HT-29 (cell line): ENCODE measurements at places on chromosomes 7 and 10. TPM values are rescaled to one million over a fixed set of nuclear protein-coding genes. Genes with fewer than 3 reads are reported as not detected.

Gene SLC13A1
- not detected in 2 replicates for total RNA-seq

Gene WNT8B
- total RNA-seq, result 0.03 and 0.23 TPM in 2 replicates

Gene GPR15LG
- total RNA-seq, result not detected in 2 replicates

Gene PAX4
- total RNA-seq, result 1.0 and 2.5 TPM in 2 replicates

Gene CWF19L1
- total RNA-seq, result 18.1 and 19.5 TPM in 2 replicates

Gene ARHGEF35
- total RNA-seq, result 7.5 and 12.7 TPM in 2 replicates

Gene NOS3
- total RNA-seq, result 6.7 and 13.0 TPM in 2 replicates

Gene PITX3
- not detected in 2 replicates for total RNA-seq

Gene ZNF804B
- not detected in 2 replicates for total RNA-seq

Gene RARRES2
- 10.5 and 12.6 TPM in 2 replicates for total RNA-seq

Gene GAD2
- not detected in 2 replicates for total RNA-seq

Gene PHTF2
- total RNA-seq, result 13.3 and 13.8 TPM in 2 replicates

Gene TMEM248
- total RNA-seq, result 104 and 140 TPM in 2 replicates

Gene HOXA2
- 6.6 and 7.3 TPM in 2 replicates for total RNA-seq

Gene SLC18A3
- not detected in 2 replicates for total RNA-seq

Gene CARD11
- not detected in 2 replicates for total RNA-seq

Gene POM121L12
- total RNA-seq, result not detected in 2 replicates

Gene SORCS1
- total RNA-seq, result not detected in 2 replicates

Gene CYP2C8
- not detected in 2 replicates for total RNA-seq

Gene BAIAP2L1
- total RNA-seq, result 46.2 and 48.0 TPM in 2 replicates

Gene CALHM3
- total RNA-seq, result not detected in 2 replicates

Gene HOXA10
- total RNA-seq, result 78.9 and 86.4 TPM in 2 replicates

Gene MAGI2
- 0.08 and 0.23 TPM in 2 replicates for total RNA-seq

Gene MSMB
- total RNA-seq, result not detected in 2 replicates

Gene EFCAB10
- not detected in 2 replicates for total RNA-seq

Gene TSPAN15
- 103 and 115 TPM in 2 replicates for total RNA-seq

Gene SPDYE1
- total RNA-seq, result not detected in 2 replicates

Gene MYPN
- not detected in 2 replicates for total RNA-seq

Gene ANKRD61
- not detected in 2 replicates for total RNA-seq

Gene MOGAT3
- total RNA-seq, result 6.7 and 8.2 TPM in 2 replicates

Gene KIAA1549
- 0.26 and 0.38 TPM in 2 replicates for total RNA-seq

Gene SEC31B
- total RNA-seq, result 1.2 and 2.0 TPM in 2 replicates

Gene ANKRD30A
- total RNA-seq, result not detected in 2 replicates

Gene VIM
- total RNA-seq, result 0.08 TPM in 1 of 2 replicates, not detected in the other

Gene GTF2IRD2
- 1.7 and 9.9 TPM in 2 replicates for total RNA-seq

Gene DENND2A
- not detected in 2 replicates for total RNA-seq

Gene MAT1A
- 0.03 TPM in 1 of 2 replicates, not detected in the other for total RNA-seq

Gene IFIT1B
- not detected in 2 replicates for total RNA-seq

Gene CLCN1
- 2.8 and 3.0 TPM in 2 replicates for total RNA-seq

Gene COL28A1
- total RNA-seq, result 0.08 and 0.44 TPM in 2 replicates

Gene DPYSL4
- 0.05 TPM in 1 of 2 replicates, not detected in the other for total RNA-seq

Gene ODAD2
- not detected in 2 replicates for total RNA-seq

Gene NPC1L1
- total RNA-seq, result 0.13 and 0.31 TPM in 2 replicates

Gene LIPN
- not detected in 2 replicates for total RNA-seq

Gene AKR1C4
- 0.29 TPM in 1 of 2 replicates, not detected in the other for total RNA-seq

Gene BMPER
- total RNA-seq, result not detected in 2 replicates

Gene TMEM273
- not detected in 2 replicates for total RNA-seq

Gene NEBL
- 0.68 and 2.2 TPM in 2 replicates for total RNA-seq

Gene ZNF503
- 4.6 and 8.8 TPM in 2 replicates for total RNA-seq

Gene LIPJ
- total RNA-seq, result not detected in 2 replicates

Gene UTF1
- not detected in 2 replicates for total RNA-seq

Gene GBX1
- not detected in 2 replicates for total RNA-seq
